ENCODE measurements at places on chromosomes 6 and 20.

GRCh38 chr6:14474816-14475215, 357.2 kb downstream of the CD83 start:
- no peak for DNase-seq

GRCh38 chr6:88662163-88662580, 301.2 kb downstream of the RNGTT start:
- no peak for DNase-seq

DNA sequence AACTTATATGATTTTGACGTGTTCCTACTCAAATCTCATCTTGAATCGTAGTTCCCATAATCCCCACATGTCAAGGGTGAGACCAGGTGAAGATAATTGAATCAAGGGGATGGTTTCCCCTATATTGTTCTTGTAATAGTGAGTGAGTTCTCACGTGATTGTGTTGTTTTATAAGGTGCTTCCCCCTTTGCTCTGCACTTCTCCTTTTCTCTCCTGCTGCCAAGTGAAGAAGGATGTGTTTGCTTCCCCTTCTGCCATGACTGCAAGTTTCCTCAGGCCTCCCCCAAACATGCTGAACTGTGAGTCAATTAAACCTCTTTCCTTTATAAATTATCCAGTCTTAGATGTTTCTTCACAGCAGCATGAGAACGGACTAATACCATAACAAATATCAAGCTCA, 83.2 kb downstream of the MANEA start:
- no peak for DNase-seq

- no peak for DNase-seq
Observed at GRCh38 chr6:14354919-14355572, 237.5 kb downstream of the CD83 start.

- no peak for DNase-seq
Observed at GRCh38 chr20:44523746-44524145, 1.9 kb upstream of the SERINC3 start.

DNA sequence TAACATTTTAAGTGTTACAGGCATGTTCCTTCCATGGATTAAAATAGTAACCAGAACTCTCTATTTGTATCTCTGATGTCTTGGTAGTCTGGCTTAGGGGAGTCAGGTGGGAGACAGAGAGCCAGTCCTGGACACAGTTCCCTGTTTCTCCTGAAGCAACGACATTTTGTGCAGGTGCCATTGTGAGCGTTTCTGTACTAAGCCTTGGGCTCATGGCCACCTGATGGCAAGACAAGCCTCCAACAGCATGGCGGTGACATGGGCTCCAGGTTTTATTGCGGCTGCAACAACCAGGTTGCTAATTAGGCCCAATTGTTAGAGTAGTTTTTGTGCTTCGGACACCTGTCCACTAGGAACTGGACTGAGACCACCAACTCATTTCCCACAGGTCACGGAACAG, 105.3 kb downstream of the PRDM13 start:
- DNase-seq = no peak
